ENCODE measurements at places on chromosomes 16 and 17.

DNA sequence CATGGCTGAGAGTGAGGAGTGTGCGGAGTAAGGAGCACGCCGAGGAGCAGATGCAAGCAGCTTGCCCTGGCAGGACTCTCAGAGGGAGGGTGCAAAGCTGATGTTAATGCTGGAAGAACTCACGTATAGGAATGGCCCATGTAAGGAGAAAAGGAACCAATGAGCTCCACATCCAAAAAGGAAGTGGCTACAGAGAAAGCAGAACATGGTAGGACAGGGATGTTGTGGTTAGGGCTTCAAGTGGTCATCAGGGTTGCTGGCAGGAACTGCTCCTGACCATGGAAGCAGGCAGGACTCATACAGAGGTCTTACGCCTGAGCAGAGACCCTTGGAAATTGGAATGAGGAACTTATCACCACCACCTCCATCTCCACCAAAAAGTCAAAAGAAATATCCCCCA is 5.2 kb downstream of the MYO1D start:
- no peak for DNase-seq

GRCh38 chr17:60168654-60169053 is 18.9 kb downstream of the CA4 start:
- DNase-seq = no peak

DNA sequence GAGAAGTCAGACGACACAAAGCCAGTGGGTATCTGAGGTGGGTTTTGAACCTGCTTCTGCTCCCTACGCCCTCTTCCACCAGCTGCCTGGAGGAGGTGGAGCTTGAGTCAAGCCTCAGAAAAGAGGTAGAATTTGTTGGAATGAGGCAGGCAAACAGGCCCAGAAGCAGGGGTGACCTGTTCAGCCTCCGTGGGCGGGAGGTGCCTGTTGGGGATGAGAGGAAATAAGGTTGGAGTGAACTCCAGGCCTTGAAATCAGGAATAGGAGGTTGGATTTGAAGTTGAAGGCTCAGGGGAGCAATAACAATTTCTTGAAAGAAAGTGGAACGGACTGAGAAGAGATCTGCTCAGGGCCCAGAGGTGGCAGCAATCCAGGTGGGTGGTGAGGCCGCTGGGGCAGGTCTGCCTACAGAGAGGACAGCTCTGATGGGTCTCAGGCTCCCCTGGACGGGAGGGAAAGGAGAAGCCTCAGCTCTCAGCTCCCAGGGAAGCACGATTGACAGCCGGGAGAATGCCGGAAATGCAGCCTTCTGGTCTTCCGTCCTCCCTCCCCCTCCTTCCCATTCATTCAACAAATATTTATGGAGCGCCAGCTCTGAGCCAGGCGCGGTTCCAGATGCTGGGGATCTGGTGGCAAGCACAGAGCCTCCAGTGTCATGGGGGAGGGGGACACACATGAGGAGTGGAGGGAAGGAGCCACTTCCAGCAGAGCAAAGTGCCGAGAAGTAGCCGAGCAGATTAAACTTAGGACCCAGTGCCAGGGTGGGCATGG is 61.9 kb upstream of the CIBAR2 start:
- DNase-seq = peak; percentile 77

DNA sequence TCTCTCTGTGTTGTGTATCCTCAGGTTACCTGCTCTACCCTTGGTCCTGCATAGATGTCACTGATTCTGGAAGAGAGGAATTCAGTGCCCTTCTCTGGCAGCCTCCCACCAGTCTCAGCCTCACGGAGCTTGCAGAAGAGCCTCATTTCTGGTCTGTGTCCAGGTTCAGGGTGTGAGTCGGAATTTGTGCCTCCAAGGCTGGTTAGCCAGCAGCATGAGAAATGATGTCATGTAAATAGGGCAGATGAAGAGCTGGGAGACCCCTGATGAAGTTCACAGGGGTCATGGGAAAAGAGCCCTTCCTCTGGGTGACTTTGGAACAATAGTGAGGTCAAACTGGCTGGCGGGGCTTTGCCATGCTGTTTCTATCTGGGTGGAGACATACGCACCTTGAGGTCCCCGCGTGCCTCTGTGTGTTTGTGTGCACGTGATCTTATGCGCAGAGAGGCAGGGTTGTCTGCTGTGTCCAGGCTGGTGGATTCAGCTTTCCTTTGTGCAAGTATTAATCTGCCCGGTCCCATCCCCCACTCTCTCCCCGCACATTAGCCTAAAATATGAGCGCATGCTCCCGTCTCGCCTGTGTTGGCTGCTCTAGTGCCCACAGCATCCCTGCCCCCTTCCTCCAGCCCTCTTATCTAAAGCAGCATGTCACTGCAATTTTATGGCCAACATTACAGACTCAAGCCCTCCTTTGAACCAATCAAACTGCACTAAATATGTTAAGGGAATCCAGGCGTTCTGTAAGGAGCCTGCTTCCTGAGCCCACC is 256.3 kb upstream of the ZFHX3 start:
- no peak for DNase-seq

DNA sequence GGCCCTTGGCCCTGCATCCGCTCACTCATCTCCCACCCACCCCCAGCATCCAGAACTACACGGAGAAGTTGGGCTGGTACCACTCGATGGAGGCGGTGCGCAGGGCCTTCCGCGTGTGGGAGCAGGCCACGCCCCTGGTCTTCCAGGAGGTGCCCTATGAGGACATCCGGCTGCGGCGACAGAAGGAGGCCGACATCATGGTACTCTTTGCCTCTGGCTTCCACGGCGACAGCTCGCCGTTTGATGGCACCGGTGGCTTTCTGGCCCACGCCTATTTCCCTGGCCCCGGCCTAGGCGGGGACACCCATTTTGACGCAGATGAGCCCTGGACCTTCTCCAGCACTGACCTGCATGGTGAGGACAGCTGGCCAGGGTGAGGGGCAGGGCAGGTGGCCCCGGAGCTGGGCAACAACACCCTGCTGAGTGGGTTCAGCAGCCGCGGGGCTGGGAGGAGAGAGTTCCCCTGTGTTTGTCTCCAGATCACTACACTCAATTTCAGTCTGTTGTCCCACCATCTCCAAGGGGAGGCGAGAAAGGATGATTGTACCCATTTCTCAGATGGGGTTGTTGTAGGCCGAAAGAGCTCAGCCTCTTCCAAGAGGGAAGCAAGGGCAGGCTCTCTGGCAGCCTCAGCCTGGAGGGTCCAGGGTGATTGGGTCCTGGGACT is 14.4 kb downstream of the MMP15 start:
- DNase-seq = no peak

GRCh38 chr16:90032674-90033331 is 13.5 kb upstream of the DBNDD1 start:
- no peak for DNase-seq

- peak; percentile 77 for DNase-seq
These were observed 31.3 kb downstream of the SPOP start for GRCh38 chr17:49646391-49647255.

GRCh38 chr17:3012926-3013581 is 50.4 kb downstream of the OR1D5 start:
- peak; percentile 55 for DNase-seq

- DNase-seq = no peak
These were observed 8.2 kb upstream of the MMP2 start for GRCh38 chr16:55470533-55471371.

DNA sequence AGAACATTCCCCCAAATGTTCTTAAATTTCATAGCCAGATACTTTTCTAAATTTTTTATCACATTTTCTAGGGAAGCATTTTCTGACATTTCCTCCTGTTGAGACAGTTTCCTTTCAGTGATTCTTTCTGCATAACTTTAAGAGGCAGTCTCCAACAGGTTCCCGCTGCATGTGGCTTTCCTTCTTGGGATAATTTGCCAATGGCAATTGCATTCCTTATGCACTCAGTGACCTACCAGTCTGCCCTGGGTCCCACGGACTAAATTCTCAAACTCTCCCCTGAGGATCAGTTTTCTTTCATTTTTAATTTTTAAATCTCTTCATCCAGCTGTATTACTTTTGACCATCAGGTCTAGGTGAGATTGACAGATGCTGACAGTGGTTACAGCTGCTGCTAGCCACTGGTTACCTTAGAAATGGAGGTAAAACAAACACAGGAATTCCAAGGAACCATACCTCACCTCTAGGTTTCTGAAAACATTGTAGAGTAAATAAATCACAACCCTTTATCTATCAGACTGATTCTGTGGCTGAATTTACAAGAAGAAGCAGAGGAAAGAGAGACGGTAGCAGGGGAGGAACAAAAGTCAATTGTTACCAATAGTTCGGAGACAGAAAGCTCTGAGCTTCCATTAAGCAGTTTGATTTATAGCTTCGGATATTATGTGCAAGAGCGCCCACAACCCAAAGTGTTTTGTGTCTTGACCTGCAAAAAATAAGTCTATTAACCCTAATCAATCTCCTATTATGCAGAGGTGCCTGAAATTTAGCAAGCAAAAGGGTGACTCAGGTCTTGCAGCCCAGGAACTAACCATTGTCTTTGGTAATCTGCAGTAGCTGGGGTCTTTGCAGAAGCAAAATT is 216.0 kb downstream of the PMP22 start:
- DNase-seq = no peak

DNA sequence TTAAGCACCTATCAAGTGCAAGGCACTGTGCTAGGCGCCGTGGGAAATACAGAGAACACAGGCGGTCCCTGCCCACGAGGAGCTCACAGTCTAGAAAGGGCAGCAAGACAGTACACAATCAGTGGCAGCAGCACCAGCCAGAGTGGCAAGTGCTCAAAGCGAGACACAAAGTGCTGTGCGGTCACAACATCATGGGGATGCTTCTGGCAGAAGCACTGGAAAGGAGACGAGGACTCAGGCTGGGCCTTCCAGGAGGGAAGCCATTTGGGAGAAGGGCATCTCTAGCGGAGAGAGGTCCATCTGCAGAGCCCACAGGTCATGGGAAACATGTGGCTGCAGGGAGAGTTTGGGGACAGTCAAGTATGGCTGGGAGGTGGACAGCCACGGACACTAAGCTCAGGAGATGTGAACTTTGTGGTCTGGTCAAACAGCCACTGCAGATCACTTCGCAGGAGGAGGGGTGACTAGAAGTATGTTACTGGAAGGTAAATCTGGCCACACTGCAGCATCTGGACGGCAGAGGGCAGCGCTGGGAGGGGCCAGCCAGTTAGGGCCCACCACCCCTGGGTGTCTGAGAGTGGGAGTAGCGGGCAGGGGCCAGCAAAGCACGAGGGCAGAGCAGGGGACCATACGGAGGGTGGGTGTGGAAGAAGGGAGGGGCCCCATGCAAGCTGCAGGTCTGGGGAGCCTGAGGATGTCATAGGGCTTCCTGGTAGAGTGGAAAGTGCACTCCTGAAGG is 71.1 kb downstream of the N4BP1 start:
- DNase-seq = no peak

- peak; percentile 38 for DNase-seq
These were observed 57.5 kb downstream of the CYB5B start for GRCh38 chr16:69481901-69482341.

DNA sequence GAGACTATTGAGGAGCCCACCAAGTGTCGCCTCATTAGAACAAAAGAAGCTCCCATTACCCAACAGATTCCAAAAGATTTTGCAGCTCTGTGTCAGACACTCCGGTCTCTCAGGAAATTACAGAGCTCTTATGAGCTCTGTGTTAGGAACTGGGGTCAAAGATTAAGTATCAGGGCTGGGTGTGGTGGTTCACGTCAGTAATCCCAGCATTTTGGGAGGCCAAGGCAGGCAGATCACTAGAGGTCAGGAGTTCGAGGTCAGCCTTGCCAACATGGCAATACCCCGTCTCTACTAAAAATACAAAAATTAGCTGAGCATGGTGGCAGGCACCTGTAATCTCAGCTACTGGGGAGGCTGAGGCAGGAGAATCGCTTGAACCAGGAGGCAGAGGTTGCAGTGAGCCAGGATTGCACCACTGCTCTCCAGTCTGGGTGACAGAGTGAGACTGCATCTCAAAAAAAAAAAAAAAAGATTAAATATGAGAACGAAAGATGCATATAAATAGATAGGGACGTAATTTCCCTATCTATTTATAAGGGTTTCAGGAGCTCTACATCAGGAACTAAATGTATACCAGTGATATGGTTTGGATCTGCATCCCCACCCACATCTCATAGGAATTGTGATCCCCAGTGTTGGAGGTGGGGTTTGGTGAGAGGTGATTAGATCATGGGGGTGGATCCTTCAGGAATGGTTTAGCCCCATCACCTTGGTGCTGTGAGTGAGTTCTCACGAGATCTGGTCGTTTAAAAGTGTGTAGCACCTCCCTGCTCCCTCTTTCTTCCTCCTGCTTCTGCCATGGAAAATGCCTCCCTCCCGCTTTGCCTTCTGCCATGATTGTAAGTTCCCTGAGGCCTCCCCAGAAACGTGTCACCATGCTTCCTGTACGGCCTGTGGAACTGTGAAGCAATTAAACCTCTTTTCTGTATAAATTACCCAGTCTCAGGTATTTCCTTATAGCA is 111.4 kb downstream of the PRKCA start:
- DNase-seq = no peak

DNA sequence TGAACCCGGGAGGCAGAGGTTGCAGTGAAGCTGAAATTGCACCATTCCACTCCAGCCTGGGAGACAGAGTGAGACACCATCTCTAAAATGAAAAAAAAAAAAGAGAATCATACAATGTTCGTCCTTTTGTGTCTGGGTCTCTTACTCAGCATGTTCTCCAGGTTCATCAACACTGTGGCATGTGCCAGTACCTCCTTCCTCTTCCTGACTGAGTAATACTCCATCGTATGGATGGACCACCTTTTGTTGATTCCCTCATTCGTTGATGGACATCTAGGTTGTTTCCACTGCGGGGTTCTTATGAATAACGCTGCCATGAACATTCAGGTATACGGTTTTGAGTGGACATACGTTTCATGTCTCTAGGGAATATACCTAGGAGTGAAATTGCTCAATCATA is 4.1 kb upstream of the HS3ST6 start:
- DNase-seq = no peak

- DNase-seq = no peak
These were observed 227.8 kb upstream of the C16orf82 start for GRCh38 chr16:26838931-26839330.

GRCh38 chr16:49455991-49456745 is 82.6 kb downstream of the C16orf78 start:
- no peak for DNase-seq

GRCh38 chr16:35792516-35793285 is 2333.3 kb downstream of the TP53TG3F start:
- no peak for DNase-seq

GRCh38 chr16:31382485-31383161 is 10.5 kb upstream of the ITGAD start:
- peak; percentile 67 for DNase-seq
